ENCODE measurements at places on chromosomes 13 and 19.
A peak's percentile ranks its signal among the peaks of the same experiment; 100 is the strongest.

- no peak for DNase-seq
Observed at GRCh38 chr13:112358156-112358555, 18.0 kb upstream of the SPACA7 start.

DNA sequence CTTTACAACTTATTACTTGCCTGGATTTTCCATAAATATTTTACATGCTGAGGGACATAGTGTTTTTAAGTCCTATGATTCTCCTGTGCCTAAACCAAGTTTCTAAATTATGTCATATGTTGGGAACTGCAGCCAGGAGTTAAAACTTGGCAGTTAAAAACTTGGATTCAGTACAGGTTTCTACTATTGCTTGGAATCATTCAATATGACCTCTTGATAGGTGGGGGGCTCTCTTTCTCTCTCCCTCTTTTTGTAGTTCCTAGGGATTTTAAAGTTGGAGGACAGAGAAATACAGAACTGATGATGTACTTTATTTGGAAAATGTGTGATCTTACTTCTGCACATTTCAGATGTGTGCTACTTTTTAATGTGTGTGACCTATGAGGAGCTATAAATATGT is 4.7 kb downstream of the CSNK1A1L start:
- DNase-seq: no peak

DNA sequence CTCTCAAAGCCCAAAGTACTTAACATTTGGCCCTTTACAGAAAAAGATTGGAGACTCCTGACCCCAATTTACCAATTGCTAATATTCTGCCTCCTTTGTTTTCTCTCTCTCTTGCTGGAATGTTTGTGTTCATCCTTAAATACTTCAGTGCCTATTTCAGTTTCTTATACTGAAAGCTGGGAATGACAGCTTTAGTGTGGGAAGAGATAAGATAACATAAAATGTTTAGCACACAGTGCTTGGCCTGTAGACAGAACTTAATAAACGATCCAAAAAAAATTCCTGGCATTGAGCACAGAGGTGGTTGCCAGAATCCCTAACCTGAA is 3.0 kb upstream of the PLEKHF1 start:
- DNase-seq: no peak

GRCh38 chr19:47891622-47891922 is 5.5 kb upstream of the SULT2A1 start:
- no peak for DNase-seq

- DNase-seq: no peak
Observed at GRCh38 chr13:29591310-29591709, 4.2 kb downstream of the SLC7A1 start.

- no peak for DNase-seq
Observed at GRCh38 chr13:48383384-48383783, 29.5 kb downstream of the LPAR6 start.

GRCh38 chr19:4910594-4911281 is 1.4 kb downstream of the UHRF1 start:
- peak; percentile 14 for DNase-seq

All from CD4-positive, alpha-beta T cell treated with Interleukin-2 at 100 ng/mL for 4 hours (primary cell).